Activated CD4-positive, alpha-beta T cell treated with anti-CD3 and anti-CD28 coated beads for 36 hours (primary cell): ENCODE measurements at places on chromosomes 7 and 10.

- DNase-seq, result no peak
Observed at GRCh38 chr7:66125052-66125694, 10.5 kb downstream of the CRCP start.

GRCh38 chr7:110839866-110840265, 251.1 kb upstream of the LRRN3 start:
- no peak for DNase-seq

- no peak for DNase-seq
Observed at GRCh38 chr7:147432079-147432478, 1158.5 kb upstream of the C7orf33 start.

- no peak for DNase-seq
Observed at GRCh38 chr7:157306846-157307838, 29.7 kb upstream of the DNAJB6 start.

GRCh38 chr10:102635377-102635776, 8.9 kb upstream of the TRIM8 start:
- no peak for DNase-seq

GRCh38 chr7:42020061-42020460, 216.9 kb downstream of the GLI3 start:
- DNase-seq, result no peak

DNA sequence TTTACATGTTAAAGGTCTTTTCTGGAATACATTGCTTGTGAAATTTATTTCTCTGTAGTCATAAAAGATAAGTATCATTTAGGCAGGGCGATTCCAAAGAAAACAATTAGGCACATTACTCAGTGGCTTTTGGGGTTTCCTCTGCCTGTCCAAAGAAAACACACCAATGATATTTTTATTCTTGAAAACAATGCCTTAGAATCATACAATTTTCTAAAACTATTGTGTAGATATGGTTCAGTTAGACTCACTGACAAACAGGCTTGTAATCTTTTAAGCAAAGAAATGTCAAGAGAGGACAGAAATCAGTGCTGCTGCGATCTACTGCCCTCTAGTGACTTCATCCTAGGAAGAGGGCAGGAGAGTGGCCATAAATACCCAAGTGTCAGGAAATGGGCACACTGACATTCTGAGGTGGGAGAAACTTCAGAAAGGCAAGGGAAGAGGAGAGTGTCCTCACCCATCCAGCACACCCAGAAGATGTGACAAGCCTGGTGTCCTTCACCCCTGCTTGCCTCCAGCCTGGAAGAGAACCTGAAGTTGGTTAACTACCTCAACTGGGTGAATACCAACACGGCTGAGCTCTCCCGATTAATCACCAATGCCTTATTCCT, 120.5 kb downstream of the GALNT11 start:
- DNase-seq, result peak; percentile 52

DNA sequence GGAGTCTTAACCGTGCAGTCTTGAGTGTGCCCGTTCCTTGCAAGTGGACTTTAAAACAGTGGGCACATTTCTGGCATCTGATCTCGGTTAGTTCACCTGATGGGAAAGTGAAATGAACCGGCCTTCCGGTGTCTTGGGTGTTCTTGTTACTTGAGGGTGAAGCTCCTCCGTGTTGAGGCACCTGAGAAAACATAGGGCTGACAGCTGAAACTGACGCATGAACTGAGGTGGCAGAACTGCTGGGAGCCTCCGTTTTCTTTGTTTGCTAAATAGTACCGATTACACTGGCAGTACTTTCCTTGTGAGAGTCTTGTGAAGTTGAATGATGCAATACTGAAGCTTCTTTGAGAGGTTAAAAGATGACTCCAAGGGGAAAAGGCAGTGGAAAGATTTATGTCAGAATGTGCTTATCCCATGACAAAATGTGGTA, 62.8 kb upstream of the SAMD8 start:
- DNase-seq, result no peak

- DNase-seq, result no peak
Observed at GRCh38 chr7:34315032-34315431, 343.0 kb upstream of the NPSR1 start.

DNA sequence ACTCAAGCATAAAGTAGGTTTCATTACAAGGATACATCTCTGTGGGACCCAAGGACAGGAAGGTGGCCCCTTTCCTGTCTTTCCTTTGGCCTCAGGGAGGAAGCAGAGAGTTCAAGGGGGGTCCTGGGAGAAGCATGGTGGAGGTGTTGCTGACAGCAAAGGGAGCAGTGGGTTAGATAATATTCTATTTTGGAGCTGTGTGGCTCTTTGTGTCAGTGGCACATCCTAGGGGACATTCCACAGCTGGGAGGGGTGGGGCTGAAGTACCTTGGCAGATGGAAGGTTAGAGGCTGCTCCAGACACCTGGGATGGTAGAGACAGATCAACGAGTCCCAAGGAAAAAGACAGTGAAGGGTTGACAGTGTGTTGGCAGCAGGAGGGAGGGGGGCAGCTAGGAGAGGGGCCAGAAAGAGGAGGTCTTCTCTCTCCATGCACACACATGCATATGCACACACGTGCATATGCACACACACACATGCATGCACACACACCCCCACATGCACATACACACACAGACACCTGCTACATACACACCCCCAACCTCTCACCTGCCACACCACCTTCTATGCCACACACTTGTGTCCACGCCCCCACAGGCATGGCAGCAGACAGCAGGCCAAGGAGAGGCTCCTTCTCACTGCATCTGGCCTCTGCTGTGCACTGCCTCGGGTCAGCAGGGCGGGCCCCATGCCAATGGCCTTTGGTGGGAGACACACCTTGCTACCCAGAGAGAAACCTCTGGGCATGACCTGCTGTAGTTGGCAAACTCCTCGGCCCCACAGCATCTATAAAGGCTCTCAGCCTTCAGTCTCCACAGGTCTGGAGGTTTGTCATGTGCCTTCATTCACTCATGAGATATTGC, 5.6 kb upstream of the POLD2 start:
- no peak for DNase-seq

GRCh38 chr10:109945473-109946177, 22.3 kb upstream of the XPNPEP1 start:
- DNase-seq, result no peak

- DNase-seq, result no peak
Observed at GRCh38 chr10:19488592-19489280, 327.5 kb upstream of the PLXDC2 start.

DNA sequence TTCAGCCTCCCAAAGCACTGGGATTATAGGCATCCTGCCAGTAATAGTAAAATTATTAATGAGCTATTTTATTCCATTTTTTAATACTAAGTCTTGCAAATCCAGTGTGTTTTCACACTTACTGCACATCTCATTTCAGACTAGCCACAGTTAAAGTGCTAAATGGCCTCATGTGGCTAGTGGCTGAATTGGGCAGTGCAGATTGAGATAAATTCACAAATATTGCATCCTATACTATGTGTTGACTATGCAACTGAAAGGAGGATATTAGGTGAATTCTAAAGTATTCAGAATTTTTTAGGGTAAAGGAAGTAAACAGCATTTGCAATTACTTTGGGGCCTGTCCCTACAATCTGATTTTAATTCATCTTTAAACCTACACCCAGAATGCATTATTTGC, 10.2 kb downstream of the APBB1IP start:
- no peak for DNase-seq
